Lung microvascular endothelial cell (primary cell): ENCODE measurements at places on chromosomes 16 and 17. TPM values are rescaled to one million over a fixed set of nuclear protein-coding genes. Genes with fewer than 3 reads are reported as not detected.

The ZPBP2 gene
- total RNA-seq = not detected in 2 replicates

DNA sequence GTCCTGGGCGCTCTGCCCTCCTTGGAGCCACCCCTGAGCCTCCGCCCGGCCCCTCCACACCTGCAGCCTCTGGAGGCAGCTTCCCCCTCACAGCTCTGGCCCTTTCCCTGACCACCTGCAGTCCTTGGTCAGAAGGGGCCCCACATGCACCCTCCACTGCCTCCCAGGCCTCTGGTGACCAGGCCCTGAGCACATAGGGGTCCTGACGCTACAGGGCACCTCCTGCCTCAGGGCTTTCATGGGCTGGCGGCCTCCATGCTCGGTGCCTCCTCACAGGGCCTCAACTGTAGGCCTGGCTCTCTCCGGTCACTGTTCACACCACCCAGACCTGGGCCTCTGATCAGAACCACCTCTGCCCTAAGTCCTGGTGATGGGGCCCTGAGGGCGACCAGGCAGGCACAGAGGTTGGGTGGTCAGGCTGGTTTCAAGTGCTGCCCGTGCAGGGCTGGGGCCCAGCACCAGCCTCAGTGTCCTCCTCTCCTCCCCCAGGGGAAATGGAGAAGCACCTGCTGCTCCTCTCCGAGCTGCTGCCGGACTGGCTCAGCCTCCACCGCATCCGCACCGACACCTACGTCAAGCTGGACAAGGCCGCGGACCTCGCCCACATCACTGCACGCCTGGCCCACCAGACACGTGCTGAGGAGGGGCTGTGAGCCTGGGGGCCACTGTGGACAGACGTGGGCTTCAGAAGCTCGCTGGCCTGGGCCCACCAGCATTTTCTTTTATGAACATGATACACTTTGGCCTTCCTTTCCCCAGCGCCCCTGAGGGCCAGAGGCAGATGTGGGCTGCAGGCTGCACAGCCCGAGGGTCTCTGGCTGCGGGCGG is 3.9 kb downstream of the APRT start:
- no peak for DNase-seq

- DNase-seq = peak; percentile 29
These were observed 1.1 kb upstream of the TPPP3 start for GRCh38 chr16:67394155-67395104.

The CARD14 gene
- total RNA-seq = 0.22 and 0.40 TPM in 2 replicates

DNA sequence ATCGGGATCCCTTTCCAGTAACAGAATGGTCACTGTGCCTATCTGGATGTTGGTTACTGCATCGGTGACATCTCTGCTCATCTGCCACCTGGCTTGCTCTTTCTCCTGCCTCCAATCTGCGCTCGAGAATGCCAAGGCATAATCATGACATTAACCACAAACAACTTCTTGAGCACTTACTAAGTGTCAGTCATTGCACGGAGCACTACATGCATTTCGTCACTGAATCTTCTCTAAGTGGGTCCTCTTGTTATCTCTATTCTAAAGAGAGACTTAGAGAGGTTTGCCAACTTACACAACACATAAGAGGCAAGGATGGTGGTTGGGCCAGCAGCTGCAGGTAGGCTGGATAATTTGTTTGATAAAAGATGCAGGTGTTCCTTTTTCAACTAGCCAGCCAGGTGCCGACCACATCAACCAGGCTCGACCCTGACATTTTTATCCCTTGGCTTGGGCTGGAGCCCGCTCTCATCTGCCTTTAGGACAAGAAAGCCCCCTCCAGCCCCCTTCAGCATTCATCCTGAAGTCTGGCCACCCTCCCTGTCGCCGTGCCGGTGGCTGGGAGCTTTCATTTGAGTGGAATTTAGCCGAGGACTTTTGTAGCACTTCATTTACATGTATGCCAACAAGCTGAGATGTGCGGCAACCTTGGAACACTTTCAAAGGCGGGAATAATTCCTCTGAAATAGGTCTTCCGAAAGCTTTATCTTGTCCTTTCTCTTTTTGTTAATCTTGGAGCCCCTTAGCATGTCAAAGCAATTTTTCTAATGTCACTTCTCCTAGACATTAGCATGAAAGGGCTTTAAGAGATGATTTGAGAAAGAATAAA is 89.3 kb upstream of the NKD1 start:
- DNase-seq = no peak

The TEX14 gene
- under 0.01 TPM in 1 of 2 replicates, not detected in the other for total RNA-seq

- no peak for DNase-seq
These were observed 7.1 kb upstream of the IL32 start for GRCh38 chr16:3058139-3059030.
